Cardiac septum (tissue), 1 donor: ENCODE measurements at places on chromosomes 13 and 19. TPM values are rescaled to one million over a fixed set of nuclear protein-coding genes. Genes with fewer than 3 reads are reported as not detected.

GRCh38 chr13:105597573-105597972, 937.9 kb downstream of the EFNB2 start:
- no peak for DNase-seq

DNA sequence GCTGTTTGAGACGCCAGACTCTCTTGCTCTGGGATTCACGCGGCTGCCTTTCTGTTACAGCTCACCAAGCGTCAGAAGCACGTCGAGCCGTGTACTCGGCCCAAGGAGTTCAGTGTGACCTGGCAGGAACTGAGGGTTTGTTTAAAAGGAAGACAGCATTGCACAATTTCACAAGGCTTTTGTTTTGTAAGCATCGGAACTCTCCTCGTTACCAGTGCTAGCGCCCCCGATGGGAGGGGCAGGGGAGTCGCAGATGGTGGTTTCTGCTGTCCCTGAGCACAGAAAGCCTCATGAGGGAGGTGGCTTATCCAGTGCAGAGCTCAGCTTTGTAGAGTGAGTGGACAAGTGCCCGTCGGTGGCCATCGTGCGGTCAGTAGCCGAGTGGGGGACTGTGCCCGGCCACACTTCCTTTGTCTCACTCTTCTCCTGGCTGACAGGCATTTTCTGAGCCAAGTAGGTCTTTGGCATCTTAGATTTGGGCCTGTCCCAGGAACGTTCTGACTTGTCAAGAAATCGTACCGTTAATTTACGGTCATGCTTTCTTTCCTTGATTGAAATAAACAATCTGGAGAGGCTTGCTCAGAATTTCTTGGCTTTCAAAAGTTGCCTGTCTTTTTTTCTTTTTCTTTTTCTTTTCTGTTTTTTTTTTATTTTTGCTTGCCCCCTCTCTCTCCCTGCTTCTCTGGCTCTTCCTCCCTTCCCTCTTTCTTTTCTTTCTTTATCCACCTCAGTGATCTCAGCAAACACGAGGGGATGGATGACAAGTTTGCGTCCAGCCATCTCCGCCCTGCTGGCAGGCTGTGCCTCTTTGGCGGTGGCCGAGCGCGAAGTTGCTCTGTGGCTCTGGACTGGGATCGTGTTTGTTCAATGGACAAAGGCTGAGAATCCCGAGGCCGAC, 7.7 kb downstream of the KDM4B start:
- DNase-seq, result peak; percentile 90

GRCh38 chr13:101155920-101156319, 260.4 kb downstream of the NALCN start:
- DNase-seq, result no peak

- peak; percentile 51 for DNase-seq
Observed at GRCh38 chr19:30391554-30392551, 19.7 kb downstream of the ZNF536 start.

GRCh38 chr13:110625771-110626321, 10.5 kb downstream of the NAXD start:
- no peak for DNase-seq

- no peak for DNase-seq
Observed at GRCh38 chr19:55676889-55677505, 2.0 kb downstream of the EPN1 start.

DNA sequence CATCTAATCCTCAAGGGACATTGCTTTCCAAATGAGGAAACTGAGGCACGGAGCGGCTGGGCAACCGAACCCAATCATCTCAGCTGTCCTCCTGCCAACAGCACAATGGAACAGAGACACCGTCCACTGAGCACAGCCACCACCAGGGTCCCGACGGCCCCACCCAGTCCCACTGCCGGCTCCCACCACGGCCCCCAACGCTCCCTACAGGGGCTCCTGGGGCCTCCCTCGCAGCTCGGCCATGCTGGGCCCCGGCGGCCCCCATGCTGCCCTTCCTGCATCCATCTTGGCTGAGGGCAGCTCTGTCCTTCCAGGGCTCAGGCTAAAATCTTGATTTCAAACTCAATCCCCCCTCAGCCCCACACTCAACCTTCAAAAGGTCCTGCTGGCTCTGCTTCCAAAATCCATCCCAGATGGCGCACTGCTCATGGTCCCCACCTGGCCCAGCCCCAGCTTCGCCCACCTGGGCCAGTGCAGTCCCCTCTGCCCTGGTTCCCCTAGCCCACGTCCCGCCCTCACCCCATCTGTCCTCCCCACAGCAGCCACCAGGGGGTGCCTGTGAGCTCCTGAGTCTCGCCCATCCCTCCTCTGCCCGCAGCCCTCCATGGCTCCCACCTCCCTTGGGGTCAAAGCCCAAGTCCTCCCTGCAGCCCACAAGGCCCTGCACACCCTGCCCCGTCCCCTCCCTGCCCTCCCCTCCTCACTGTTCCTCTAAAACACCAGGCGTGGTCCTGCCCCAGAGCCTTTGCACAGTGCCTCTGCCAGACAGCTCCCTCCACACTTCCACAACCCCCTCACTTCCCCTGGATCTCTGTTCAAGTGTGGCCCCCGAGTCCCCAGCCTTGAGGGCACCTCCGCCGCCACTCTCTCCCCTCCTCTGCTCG, 7.9 kb downstream of the PIP5K1C start:
- no peak for DNase-seq

DNA sequence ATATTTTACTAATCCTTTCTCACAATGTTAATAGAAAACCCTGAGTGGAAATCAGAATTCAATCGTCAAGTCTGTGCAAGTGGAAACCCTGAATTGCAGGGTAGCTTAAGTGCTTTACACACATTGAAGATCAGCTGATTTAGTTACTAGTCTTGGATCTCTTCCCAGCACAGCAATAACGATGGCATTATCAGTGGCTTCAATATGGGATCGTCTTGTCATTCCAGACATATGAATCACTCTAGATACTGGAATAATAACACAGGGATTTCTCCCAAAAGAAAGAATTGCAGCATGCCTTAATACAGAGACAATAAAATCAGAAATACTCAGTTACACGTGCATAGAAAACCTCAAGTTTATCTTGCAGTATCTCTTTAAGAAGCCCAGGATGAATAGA, 12.6 kb upstream of the METTL21C start:
- DNase-seq, result no peak

DNA sequence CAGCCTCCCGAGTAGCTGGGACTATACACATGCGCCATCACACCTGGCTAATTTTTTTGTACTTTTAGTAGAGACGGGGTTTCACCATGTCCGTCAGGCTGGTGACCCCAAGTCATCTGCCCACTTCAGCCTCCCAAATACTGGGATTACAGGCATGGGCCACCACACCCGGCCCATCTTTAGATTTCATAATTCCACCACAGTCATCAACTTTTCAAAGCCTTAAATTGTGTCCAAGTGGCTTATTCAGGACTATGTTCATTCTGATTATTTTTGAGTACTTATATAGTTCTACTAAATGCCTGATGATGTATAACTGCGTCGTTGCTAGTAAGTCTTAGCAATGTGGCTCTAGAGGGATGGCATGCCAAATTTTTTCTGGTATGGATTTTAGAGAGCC, 36.9 kb downstream of the FLT1 start:
- no peak for DNase-seq

- no peak for DNase-seq
Observed at GRCh38 chr13:83995930-83996329, 113.7 kb upstream of the SLITRK1 start.

DNA sequence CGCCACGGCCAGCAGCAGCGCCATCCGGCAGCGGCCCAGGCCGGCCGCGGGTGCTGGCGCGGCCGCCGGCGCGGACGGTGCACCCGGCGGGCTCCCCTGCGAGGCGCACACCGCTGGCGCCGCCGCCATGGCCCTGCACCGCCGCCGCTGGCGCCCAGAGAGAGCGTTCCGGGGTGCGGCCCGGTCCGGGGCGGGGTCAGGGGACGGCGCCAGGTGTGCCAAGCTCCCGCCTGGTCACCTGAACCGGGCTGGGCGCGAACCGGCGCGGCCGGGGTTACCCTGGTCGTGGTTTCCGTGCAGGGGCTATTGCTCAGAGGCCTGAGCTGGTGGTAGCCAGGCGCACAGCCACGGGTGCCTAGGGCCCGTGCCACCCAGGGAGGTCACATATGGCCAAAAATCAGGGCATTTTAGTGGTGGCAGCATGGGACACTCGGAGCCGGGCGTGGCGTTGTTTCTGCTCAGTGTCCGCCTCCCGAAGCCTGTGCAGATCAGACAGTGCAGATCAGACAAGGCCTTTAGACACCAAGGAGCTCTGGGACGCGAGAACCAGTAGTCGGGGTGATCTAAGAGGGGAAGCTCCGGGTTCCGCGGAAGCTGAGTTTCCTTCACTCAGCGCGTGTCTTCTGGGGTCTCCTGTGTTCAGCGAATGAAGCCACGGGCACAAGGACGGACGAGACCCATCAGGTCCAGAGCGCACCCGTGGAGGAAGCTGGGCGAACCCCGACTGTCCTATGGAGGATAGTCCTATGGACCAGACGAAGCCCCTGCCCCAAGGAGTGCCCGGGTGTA, at the start of gene TMEM238:
TMEM238 (minus strand) TSS at position 162 of the 789 bp plus-strand sequence; CDS start at position 129, 33 bp downstream.
- DNase-seq, result peak; percentile 80

GRCh38 chr13:99658261-99658991, 157.2 kb downstream of the TM9SF2 start:
- DNase-seq, result peak; percentile 77

DNA sequence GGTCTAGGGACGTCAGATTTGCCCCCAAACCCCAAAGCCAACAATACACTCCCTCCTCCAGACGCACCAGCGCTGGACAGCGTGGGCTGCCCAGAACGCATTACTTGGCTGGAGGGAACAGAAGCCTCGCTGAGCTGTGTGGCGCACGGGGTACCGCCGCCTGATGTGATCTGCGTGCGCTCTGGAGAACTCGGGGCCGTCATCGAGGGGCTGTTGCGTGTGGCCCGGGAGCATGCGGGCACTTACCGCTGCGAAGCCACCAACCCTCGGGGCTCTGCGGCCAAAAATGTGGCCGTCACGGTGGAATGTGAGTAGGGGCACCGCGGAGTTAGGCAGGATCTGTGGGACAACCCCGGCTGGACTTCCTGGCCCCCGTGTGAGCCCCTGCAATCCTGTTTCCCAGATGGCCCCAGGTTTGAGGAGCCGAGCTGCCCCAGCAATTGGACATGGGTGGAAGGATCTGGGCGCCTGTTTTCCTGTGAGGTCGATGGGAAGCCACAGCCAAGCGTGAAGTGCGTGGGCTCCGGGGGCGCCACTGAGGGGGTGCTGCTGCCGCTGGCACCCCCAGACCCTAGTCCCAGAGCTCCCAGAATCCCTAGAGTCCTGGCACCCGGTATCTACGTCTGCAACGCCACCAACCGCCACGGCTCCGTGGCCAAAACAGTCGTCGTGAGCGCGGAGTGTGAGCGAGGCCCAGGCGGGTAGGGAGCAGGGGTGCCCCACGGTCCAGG, 4.0 kb downstream of the ICAM5 start:
- DNase-seq, result no peak

- no peak for DNase-seq
Observed at GRCh38 chr13:98488736-98489135, 88.2 kb downstream of the STK24 start.

GRCh38 chr19:6414793-6415590, 9.6 kb downstream of the KHSRP start:
- no peak for DNase-seq

GRCh38 chr13:79711631-79712030, 230.7 kb downstream of the NDFIP2 start:
- DNase-seq, result no peak

DNA sequence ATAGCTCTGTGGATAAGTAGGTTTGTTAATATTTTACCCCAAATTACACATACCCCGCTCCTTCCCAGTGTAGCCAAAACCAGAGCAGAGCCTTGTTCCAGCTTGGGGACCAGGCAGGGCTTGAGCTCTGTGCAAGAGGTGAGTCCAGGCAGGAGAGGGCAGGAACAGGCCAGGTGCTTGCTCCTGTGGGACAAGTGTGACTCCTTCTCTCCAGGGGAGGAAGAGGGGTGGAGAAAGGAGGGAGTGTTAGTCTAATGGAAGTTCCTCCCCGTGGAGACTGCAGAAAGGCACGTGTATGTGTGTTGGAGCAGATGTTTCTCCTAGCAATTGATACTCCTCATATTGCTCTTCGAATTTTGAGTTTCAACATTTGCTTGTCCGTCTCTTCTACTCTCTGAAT, 201.0 kb downstream of the FGF9 start:
- DNase-seq, result no peak

DNA sequence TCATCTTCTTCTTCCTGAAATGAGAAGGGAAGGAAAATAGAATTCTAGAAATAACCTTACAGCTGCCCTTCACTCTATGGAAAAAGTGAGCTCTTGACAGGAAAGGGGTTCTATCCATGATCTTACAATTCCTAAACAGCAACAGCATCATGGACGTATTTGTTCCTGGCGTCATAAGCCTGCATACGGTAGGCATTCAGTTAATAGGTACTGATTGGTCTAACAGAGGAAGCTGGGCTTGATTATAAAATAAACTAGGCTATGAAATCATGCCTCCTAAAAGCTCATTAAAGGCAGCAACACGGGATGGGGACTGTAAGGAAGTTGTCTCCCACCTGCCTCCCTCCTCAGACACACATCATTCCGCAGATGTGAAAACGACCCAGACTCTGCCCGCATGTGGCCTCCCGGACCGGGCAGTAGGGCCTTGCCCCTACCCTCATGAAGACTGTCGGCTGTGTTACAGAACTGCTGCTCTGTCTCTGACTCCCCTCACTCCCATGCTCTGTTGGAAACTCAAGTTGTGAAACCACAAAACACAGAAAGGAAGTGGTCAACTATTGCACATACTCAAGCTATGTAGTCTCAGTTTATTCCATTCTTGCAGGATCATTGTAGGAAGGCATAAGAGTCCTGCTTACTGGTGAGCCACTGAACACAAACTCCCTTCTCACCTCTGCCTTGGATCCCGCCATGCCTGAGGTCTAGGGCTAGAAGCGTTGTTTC, 129.8 kb downstream of the DLEU7 start:
- DNase-seq, result no peak

DNA sequence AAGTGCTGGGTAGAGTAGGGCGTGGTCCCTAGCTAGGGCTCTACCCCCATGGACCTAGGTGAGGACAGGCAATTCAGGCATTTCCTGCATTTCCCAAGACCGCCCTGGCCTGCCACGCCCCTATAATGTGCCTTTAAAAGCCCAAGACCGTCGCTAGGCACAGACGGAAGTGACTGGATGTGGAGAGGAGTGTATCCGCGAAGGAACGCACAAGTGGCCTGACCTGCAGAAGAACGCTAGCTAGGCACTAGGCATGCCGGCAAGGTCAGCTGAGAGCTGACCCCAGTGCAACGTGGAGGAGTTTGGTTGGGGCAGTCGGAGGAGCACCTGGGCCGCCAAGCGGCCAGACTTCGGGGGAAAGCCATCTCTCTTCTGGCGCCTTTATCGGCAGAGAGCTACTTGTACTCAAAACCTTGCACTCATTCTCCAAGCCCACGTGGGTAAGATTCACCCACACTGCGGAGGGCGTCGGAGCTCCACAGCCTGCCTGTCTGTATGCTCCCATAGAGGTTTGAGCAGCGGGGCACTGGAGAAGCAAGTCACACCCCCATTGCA, 370.0 kb downstream of the FGF9 start:
- DNase-seq, result no peak

Gene HIF3A
- total RNA-seq, result 49.2 TPM

Gene SLITRK6
- 0.11 TPM for total RNA-seq

Gene LRRC25
- 2.5 TPM for total RNA-seq

Gene CYP2A7
- not detected for total RNA-seq

Gene ZNF20
- total RNA-seq, result 1.6 TPM

Gene CCNE1
- 1.9 TPM for total RNA-seq
